ENCODE measurements at places on chromosomes 7 and 10.

GRCh38 chr10:96513305-96513697, 425 bp downstream of the TLL2 start:
- DNase-seq = no peak

- DNase-seq = no peak
These were observed 5.2 kb downstream of the MARVELD1 start for GRCh38 chr10:97718659-97719142.

- DNase-seq = no peak
These were observed 6.8 kb downstream of the CUZD1 start for GRCh38 chr10:122838880-122839279.

- no peak for DNase-seq
These were observed 35.6 kb upstream of the DGKB start for GRCh38 chr7:14938181-14938580.

DNA sequence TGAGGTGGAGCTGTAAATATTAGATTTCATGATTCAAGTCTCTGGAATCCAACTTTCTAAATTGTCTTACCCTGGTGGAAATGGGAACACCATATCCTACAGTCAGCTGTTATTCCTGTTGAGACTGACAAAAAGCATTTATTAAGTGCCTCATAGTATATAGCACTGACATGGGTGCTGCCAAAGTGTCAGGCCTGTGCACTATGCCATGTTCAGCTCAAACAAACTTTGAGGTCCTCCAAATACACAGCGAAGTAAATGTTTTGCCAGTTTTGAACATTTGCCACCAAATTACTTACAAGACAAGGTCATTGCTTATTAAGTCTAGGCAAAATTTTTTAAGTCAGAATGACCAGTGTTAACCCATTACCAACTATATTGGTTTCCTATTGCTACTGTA, 162.9 kb upstream of the SLC25A13 start:
- no peak for DNase-seq

DNA sequence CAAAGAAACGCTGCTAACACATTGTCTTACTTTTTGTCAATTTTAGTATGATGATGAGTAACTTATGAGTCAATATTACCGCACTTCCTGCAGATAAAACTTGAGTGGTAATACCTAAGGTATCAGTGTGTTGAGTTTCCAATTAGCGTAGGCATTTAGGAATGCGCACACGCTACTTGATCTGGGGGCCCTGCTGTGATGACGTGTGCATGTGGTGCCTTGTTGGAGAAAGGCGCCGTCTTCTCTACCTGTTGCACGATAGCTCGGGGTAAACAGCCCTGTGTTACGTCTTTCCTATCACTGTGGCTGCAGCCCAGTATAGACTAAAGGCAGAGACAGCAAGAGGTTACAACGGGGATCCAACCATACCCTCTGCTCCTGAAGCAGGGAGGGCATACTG, 476.8 kb upstream of the ADARB2 start:
- no peak for DNase-seq

- no peak for DNase-seq
These were observed 121.4 kb downstream of the POU6F2 start for GRCh38 chr7:39099146-39099545.

DNA sequence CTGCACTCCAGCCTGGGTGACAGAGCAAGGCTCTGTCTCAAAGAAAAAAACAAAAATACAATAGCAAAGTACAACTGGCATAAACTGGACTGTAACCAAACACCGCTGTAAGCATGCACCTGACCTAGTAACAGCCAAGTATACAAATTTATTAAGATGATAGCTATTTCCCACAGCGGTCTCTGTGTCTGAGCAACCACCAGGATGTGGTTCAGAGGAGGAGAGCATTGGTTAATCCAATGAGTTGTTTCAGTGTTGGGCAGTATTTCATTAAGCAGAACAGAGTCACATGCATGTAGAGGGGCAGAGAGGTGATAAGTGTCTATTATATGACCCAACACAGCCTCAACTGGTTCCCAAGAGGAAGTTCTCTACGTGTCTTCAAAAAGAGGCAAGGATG, 4.0 kb downstream of the SLC16A12 start:
- no peak for DNase-seq

DNA sequence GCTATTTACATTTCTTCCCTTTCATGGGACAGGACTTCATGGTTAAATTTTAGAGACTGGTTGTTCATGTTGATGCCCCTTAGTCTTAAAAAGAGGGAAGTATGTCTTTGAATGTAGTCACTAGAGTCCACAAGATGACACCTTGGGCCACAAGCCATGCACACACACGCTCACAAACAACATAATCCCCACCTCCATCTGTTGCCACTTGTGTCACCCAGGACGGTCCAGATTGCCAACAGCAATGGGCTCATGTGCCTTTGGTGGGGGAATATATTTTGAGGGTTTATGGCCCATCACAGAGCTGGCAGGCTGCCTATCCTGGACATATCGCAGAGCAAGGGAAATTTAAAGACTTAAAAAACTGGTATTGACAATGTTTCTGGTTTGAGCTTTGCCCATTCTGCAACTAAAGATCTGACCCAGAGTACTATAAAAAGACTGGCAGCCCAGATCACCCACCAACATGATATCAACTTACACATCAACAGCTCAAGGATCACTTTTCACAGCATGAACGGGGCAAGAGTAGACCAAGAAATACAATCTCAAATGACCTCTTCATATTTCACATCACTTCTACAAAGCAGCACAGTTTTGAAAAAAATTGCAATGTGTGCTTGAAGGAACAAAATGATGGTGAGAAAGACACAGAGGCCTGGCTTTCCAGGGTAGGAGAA, 50.5 kb downstream of the STRA8 start:
- no peak for DNase-seq

DNA sequence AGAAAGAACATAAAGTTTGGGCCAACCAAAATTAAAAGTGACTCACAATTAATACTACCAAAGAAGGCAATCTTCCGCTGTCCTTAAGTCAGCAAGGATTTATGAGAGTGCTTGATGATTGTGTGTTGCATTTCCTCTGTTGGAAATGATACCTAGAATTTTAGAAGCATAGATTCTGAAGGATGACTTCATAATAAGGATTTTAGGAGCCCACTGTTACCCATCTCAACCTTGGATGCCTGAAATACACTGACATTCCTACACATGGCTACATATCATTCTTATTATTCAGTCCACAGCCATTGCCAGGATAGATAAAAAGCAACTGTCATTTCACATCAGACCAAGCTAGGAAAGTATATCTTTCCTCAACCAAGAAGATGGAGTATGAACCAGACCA, 823.8 kb downstream of the LRMDA start:
- DNase-seq = no peak

DNA sequence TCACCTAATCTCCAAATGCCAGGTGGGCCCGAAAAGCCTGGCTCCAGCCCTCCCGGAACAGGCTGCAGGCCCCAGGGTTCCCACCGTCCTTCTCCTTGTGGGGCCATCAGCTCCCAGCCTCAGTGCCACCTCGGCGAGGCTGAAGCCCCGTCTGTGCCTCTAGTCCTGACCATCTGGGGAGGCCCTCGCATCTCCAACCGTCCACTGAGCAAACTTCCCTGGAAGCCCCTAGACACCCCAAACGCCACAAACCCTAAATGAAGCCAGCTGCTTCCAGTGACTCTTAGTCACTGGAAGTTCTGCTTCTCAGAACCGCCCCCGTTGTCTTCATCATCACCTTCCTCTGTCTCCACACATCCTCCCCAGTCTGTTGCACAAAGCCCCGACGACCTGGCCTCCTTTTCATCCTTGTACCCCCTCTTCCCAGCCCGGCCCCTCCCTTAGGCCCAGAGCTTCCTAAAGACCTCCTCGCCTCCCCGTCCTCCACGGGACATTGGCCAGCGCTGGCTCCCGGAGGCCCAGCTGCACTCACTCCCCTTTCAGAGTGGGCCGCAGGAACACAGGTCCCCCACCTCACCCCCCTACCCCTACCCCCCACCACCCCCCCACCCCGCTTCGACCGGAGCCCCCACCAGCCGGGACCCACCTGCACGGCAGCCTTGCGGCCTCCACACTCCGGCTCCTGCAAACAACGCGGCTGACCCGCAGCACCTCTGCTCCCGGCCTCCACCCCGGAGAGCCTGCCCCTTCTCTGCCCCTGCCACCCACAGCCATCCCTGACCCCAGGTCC, 1.1 kb upstream of the DIP2C start:
- DNase-seq = no peak

DNA sequence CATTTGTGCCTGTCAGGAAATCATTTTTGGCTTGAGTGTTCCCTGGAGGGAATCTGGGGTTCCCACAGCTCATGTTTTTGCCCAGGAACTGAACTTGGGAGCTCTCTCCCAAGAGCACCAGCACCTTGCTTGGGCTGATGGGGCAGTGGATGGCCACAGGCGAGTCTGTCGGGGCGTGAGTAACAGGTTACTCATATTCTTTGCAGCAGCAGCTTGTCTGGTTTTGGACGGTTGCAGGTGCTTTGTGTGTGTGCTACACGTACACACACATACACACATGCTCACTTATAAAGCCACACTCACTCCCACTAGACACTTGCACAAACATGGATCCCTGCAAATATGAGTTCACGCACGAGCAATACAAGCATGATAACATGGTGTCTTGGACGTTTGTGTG, 2.9 kb upstream of the PALD1 start:
- no peak for DNase-seq

- no peak for DNase-seq
These were observed 127.9 kb downstream of the FAM53B start for GRCh38 chr10:124616040-124616835.

- no peak for DNase-seq
These were observed 3.8 kb downstream of the KMT2E start for GRCh38 chr7:105017657-105018365.

GRCh38 chr10:27724287-27724686, 21.3 kb downstream of the MKX start:
- DNase-seq = no peak

- no peak for DNase-seq
These were observed 45.3 kb upstream of the MALRD1 start for GRCh38 chr10:19003341-19003740.

DNA sequence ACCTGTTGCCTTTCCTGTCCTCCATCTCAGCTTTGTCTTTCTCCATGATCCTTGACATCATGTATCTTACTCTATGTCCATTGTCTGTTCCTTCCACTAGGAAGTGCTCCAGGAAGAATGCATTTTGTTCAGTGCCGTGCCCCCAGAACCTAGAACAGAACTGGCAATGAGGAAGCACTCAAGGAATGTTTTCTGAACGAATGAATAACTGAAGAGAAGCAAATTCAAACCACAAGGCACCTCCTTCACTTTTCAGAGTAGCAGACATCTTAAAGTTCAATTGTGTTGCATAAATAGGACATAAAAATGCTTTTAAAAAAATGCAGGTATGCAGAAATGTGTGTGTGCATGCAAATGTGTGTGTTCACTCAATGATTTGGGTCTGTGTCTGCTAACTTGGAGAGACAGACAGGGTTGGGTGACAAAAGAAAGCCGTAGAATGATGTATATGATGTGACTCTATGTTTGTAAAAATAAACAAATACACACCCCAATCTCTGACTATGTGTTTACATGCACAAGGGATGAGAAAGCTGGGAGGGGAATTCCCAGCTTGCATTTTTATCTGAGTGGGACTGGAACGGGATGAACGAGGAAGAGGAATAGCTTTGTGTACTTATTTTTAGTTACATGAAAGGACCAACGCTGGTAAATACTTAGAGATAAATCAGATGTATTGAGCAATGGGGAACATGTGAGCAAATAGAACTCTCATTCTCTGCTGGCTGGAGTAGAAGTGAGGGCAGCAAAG, 237.7 kb downstream of the FANK1 start:
- DNase-seq = no peak

DNA sequence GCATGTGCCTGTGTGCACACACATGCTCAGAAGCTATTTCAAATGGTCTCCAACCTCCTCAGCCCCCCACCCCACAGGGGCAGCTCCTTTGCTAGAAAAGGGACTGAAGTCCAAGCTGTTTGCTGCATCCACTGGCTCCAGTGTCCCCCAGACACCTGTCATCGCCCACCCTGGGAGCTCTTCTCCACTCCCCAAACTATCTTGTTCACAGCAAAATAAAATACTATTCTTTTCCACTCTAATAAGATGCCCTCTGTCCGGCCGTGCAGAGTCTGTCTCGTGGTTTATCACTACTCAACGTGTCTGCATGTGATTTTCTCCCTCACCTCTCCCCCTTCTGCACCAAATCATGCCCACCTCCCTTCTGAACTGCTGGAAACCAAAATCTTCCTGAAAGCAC, 25.6 kb downstream of the HIPK2 start:
- DNase-seq = no peak

DNA sequence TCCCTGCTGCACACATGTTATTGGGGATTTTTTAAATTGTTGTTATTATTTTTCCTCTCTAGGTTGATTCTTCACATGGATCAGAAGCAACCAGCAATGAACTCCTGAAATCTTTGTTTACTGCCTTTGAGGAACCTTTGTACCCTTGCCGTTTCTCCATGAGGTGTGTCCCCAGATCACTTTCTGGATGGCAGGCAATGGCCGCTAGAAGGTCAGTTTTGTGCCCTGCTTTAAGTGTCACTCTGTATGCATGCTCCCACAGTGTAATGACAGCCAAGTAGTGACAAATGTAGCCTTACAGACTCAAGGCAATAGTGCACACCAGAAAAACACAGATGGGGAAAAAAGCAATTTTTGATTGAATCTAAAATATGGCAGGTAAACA, 47.7 kb upstream of the NRP1 start:
- DNase-seq = no peak

DNA sequence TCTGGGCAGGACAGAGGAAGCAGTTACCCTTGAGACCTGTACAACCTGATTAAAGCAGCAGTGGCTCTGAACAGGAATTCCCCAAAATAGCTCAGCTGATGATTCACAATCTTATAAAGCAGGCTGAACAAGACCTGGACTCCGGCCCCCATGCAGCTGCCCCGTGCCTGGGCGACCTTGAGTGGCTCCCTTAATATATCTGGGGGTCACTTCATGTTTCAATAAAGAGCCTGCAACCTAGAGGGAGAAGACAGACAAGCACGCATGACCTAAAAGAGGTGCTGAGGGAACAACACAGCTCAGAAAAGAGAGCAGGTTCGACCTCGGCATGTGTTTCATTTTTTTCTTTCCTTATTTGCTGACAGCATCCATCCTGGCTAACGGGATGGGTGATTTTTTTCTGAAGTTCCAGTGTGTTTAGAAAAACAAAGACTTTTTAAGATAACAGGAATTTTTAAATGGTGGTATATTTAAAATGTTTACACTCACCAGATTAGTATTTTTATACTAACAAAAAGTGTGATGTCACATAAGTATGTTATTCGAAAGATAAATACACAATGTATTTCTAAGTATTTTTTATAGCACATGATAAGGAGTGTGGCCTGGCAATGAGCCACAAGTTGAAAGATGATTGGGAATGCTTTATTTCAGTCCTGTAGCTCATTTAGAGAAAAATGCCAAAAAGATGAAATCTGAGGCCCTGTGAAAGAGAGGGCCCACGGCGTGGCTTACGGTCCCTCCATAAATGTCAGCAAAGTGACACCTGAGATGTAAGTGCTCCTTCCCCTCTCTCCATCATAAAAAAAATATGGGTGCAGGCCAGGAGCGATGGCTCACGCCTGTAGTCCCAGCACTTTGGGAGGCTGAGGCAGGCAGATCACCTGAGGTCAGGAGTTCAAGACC, 161.3 kb downstream of the SLIT1 start:
- DNase-seq = no peak

GRCh38 chr7:74017125-74017524, 10.8 kb upstream of the ELN start:
- DNase-seq = no peak

GRCh38 chr10:127458016-127458810, 90.9 kb upstream of the NPS start:
- no peak for DNase-seq

- no peak for DNase-seq
These were observed 128.6 kb upstream of the SEMA3E start for GRCh38 chr7:83777406-83778072.

- no peak for DNase-seq
These were observed 17.1 kb downstream of the GBX1 start for GRCh38 chr7:151150388-151150787.
